ENCODE measurements at places on chromosomes 7 and 10.

DNA sequence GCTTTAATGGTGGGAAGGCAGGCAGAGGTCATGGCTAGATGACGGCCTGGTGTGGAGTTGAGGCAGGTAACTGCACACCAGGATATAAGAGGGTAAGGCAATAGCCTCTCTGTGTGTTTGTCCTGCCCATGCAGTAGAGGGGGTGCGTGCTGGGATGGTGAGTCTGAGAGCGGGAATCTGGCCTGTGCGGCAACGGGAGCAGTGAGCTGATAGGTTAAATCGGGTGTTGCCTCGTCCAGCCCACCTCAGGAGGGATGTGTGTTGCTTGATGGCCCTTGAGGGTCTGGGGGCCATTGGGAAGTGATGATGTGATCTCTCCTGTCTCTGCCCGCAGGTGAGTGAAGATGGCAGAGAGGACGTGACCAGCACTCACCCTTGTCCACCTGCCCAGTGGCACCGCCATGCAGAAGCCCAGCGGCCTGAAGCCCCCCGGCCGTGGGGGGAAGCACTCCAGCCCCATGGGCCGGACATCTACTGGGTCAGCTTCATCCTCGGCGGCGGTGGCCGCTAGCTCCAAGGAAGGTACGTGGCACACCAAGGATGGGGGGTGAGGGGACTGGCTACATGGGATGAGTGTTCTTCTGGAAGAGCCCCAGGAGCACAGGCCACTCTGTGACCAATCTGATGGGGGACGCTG is 28.1 kb downstream of the CLIP2 start:
- no peak for DNase-seq

DNA sequence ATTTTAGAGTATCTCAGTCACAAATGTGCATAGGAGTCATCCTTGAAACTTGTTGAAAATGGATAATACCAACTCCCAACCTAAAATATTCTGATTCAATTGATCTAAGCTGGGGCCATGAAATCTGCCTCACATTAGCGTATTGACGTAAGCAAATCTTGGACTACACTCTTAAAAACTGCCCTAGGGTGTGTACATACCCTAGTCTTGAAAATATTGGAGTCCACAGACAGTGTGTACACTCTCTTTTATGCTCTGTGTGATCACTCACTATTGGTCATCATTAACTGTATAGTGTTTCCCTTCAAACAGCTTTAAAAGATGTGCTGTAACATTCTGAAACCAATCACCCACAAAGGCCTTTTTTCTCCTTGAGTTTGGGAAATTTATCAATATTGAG is 102.9 kb upstream of the FERD3L start:
- no peak for DNase-seq

GRCh38 chr7:128962899-128963298 is 25.2 kb downstream of the IRF5 start:
- DNase-seq = no peak

DNA sequence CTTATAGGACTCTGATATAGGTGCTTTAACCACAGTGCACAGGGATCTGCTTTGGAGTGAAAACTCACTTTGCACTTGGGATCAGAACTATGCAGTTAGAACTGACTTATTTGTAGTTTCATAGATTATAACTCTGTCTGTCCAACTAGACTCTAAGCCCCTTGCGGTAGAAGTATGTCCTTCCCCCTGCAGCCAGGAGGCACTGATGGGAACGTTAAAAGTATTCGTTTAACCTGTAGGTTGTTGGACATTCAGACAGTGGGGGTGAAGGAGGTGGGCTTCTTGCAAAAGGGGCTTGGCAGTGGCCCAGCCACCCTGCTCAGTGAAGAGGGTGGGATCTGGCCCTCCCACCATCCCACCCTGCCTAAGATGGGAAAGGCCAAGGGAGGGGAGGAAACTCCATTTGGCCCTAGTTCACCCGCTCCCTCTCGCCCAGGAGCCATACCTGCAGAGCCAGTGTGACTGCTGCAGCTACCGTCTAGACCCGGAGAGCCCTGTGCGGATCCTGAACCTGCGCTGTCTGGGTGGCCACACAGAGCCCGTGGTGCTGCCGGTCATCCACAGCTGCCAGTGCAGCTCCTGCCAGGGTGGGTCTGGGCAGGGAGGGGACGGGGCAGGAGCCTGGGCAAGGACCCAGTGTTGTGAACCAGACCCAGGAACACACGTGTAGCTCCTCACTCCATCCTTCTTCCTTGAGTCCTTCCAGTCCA is 5.7 kb upstream of the ZNF862 start:
- no peak for DNase-seq

DNA sequence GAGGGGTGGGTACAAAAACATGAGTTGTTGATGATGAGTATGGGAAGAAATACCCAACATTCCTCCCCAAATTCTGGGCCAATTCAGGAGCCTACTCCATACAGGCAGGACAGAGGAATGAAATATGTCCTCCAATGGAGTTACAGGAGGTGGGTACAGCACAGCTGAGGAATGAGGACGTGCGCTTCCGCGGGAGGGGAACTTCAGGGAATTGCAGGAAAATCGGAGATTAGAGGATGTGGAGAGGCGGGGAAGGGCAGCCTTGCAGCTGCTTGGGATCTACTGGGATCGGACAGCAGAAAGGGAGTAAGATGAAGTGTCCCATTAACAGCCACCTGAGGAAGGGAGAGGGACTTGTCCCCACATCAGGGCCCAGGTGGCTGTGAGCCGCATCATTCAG is 50.2 kb downstream of the PDIA4 start:
- DNase-seq = no peak

GRCh38 chr7:151862606-151863381 is 14.1 kb downstream of the PRKAG2 start:
- no peak for DNase-seq

DNA sequence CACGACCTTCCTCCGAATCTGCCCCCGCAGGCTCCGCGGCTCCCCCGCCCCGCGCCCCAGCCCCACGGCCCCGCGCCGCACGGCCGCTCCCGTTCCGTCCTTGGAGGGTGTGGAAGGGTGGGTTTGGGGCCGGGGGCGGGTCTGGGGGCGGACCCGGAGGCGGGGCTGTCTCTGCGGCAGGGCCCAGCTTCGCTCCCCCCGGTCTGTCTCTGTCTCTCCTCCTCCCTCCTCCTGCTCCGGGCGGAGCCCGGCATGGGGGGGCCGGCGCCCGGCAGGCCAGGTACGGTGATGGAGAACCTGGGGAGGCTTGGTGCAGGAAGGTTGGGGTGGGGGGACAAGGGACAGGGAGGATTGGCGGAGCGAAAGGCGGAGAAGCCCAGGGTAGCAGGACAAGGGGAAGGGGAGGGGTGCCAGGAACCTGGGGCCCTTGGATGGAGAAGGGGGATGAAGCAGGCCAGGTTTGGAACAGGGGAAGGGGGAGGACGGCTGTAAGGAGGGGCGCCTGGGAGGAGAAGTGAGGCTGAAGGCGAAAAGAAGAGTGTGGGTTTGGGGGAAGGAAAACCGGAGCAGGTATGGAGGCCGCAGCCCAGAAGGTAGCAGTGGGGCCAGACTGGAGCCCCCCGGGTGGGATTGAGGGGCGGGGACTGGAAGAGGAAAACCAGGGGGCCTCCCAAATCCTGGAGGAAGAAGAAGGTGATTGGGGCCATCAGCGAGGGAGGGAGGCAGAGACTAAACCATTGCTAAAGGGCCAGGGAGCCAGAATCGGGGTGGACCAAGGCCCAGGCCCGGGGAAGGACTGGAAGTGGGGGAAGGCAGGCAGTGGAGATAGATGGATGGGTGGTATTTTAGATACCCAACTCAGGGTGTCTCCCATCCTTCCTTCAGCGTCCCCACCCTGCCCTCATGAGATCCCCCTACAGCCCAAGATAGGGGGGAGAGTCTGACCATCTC is at the start of gene NYAP1:
NYAP1 (plus strand) TSS at position 206 of the 951 bp plus-strand sequence. CDS start 1,385 bp downstream, outside the sequence.
- DNase-seq = peak; percentile 85

DNA sequence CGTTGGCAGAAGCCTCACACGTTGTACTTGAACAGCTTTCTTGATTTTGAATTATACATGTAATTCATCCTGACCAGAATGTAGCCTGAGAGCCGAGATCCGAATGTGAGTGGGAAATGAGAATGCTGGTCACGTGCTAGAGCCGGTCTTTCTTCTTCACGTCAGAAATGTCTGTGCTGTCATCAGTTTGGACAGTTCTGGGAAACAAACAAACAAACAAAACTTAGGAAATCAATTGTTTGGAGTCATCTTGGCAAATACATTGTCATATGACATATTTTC is 729.8 kb downstream of the LRMDA start:
- no peak for DNase-seq

DNA sequence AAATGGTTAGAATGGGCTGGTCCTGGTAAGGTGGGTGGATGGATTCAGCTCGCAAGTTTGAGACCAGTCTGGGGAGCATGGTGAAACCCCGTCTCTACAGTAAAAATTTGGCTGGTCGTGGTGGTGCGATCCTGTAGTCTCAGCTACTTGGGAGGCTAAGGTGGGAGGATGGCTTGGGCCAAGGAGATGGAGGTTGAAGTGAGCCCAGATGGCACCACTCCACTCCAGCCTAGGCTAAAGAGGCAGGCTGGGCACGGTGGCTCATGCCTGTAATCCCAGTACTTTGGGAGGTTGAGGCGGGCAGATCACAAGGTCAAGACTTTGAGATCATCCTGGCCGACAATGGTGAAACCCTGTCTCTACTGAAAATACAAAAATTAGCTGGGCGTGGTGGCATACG is 15.3 kb downstream of the IFT22 start:
- no peak for DNase-seq

DNA sequence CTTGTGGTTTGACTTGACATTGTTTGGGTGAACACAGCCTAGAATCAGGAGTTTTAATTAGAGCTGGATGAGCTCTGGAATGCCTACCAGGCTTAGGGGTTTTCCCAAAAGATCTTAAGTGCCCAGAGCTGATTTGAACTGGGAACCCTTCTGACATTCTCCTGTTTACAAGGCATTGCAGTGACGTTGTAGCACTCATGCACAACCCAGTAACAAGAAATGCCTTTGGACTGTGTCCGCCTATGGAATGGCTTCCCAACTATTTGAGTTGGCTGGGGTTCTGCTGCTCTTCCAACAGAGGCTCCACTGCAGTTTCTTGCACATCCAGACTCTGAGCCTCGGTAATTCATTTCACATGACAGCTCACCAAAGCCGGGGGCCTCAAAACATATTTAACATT is 76.7 kb upstream of the MKX start:
- DNase-seq = peak; percentile 85

GRCh38 chr7:121081327-121081936 is 92.9 kb downstream of the CPED1 start:
- peak; percentile 82 for DNase-seq

DNA sequence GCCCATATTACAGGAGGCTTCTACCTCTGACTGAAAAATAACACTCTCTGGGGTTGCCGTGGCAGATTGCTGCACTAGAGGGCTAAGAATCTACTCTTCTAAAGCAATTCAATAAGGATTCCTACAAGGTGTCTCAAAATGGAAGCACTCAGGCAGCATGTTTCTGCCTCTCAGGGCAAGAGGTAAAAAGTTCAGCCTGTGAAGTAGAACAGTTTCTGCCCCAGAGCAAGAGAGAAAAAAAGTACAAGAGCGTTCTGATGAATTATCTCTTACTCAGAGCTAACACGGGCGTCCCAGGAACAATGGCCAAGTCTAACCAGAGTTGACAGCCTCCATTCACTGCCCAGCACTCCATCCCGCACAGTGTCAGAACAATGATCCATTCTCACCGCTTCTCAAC is 71.3 kb upstream of the TES start:
- DNase-seq = peak; percentile 59

GRCh38 chr7:30428246-30429155 is 50.1 kb downstream of the NOD1 start:
- DNase-seq = no peak

- no peak for DNase-seq
Observed at GRCh38 chr10:79105150-79105739, 36.5 kb downstream of the ZMIZ1 start.

GRCh38 chr10:97123765-97124164 is 62.0 kb downstream of the SLIT1 start:
- no peak for DNase-seq

- DNase-seq = no peak
Observed at GRCh38 chr10:74987339-74988053, 124.0 kb upstream of the SAMD8 start.

GRCh38 chr7:23472046-23472445 is 1.8 kb upstream of the IGF2BP3 start:
- DNase-seq = no peak

DNA sequence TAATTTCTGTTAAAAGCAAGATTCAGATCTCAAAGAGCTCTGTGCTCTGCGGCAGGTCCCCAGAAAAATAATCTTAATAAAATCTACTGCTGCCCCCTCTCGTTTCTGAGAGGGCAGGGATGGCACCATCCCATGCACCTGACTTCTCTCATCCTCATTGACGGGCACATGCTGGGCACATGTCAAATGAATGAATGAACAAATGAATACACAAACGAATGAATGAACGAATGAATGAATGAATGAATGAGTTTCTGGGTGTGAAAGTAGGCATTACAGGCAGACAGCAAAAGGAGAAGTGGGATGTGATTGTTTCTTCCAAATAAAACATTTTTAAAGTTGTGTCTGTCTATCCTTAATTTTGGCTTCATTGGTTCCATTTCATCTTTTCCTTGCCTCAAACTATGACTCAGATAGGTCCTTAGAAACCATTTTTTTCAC is 398.1 kb upstream of the PRKCQ start:
- no peak for DNase-seq

- DNase-seq = peak; percentile 88
Observed at GRCh38 chr10:36802490-36803153, 322.8 kb upstream of the ANKRD30A start.

Measured in umbilical cord (tissue), 2 donors.